Uterus (tissue), 4 donors: ENCODE measurements at places on chromosomes 4 and X. TPM values are rescaled to one million over a fixed set of nuclear protein-coding genes. Genes with fewer than 3 reads are reported as not detected.

The FGFBP2 gene
- 2.6 TPM for total RNA-seq

The BMP15 gene
- total RNA-seq: not detected

The TLR7 gene
- total RNA-seq: not detected

The ADAMTS3 gene
- 25.7 TPM for total RNA-seq

The VEGFD gene
- total RNA-seq: not detected

The VSIG4 gene
- total RNA-seq: 14.6 TPM

- no peak for DNase-seq
Measured at GRCh38 chrX:25968920-25969319, 169.2 kb upstream of the MAGEB18 start.

GRCh38 chr4:17385403-17385802, 126.5 kb downstream of the QDPR start:
- DNase-seq: no peak

DNA sequence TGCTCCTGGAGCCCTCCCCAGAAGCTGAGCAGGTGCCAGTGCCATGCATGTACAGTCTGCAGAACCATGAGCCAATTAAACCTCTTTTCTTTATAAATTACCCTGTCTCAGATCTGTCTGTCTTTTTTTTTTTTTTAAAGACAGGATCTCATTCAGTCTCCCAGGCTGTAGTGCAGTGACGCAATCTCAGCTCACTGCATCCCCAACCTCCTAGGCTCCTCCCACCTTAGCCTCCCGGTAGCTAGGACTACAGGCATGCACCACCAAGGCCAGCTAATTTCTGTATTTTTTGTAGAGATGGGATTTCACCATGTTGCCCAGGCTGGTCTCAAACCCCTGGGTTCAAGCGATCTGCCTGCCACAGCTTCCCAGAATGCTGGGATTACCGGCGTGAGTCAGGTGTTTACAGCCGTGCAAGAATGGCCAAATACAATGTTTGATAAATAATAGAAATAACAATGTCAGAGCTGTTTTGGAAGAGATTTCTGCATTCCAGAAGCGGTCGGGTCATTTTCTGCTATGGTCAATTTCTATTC, 68.8 kb downstream of the SLC2A9 start:
- DNase-seq: no peak

DNA sequence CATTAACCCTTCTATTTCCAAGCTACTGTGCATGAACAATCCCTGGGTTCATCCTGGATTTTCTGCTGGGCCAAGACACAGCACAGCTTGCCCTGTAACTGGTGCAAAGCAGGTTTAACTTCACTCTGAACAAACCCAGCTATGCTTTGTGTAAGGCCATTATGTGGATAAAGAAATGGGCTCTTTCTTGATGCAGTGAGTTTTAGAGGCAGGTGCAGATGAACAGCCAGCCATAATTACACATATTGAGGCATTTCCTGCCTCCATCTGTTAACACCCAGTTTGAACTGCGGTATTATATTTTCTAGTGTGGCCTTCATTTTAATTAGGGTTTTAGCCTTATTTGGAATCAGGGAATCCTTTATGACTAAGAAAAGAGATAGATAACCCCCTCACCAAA, 68.7 kb upstream of the ARX start:
- no peak for DNase-seq

GRCh38 chr4:119087656-119088055, 48.0 kb upstream of the MYOZ2 start:
- no peak for DNase-seq

GRCh38 chrX:4225086-4225485, 511.6 kb upstream of the PRKX start:
- no peak for DNase-seq

GRCh38 chr4:73335679-73336078, 68.4 kb upstream of the ALB start:
- no peak for DNase-seq

- DNase-seq: no peak
Measured at GRCh38 chrX:7242613-7243012, 94.7 kb upstream of the PUDP start.

DNA sequence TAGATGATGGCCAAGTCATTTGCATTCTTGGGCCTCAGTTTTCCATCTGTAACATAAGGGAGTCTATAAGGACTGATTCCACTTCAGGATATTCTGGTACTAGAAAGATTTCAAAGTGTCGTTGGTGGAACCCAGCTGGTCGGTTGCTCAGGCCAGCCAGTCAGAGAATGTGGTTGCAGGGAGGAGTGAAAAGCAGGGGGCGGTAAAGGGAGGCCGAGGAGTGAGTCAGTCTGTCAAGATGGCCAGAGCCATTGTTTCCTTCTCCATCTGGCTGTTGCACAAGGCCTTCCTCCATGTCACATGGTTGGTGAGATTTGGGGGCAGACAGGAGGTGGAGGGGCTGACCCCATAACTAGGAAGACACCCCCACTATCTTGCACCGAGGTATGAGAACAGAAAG, 38.2 kb downstream of the STARD8 start:
- DNase-seq: peak; percentile 48

DNA sequence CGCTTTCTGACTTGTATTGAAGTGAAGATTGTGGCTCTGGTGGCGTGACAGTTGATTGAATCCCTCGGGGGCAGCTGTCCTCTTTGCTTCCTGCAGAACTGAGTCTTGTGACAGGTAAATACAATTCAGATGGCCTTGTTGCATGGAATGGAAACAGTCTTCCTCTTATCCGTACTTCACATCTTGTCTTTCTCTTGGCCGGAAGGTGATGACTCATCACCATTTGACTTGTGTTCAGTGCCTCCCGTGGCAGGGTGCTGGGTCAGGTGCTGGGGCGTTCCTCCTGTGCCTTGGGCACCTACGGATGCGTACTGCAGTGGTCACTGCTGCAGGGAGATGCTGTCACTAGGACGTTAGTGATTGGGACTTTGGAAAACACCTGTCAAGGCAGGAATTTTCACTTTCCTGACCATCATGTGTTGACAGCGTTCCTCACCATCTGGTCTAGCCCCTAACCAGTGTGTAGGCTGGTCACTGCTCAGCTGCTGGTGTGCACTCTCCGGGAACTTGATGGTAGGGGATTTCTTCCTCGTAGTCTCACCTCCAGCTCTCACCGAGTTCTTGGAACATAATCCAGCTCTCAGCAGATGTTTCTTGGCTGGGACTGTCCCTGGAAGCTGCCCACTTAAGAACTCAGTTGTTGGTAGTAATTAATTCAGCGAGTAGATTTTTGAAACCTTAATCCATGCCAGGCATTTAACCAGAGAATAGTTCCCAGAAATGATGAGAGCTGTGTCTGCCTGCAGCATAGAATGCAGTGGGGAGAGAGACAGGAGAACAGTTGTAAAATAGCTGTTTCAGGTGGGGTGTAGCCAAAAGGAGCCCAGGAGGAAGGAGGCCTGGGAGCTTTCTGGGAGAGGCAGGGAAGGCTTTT, 7.2 kb downstream of the TBC1D14 start:
- peak; percentile 57 for DNase-seq

DNA sequence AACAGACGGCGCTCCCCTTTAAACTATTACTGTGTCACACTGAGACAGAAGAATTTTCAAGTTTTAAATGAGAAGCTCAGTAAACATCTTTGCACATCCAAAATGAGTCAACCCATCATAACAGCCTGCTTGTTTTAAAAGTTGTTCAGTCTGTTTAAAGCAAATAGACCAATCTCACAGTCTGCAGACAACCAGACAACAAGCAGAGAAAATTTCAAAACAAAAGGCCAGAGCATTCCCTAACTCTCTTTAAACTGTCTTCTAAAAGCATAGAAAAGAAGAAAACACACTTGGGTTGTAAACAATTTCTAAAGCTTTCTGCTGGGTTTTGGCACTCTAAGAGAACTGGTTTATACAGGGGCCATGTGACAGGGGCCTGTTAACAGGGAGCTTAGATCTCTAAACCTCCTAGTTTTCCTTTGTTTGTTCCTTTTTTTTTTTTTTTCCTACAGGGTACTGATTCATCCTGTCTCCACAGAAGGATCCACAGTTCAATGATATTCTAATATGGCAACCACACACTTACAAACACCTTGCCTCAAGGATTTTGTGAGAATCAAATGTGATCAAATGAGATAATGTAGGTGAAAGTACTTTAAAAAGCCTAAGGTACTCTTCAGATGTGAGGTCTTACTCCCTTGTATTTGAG, 100.8 kb upstream of the MAML3 start:
- no peak for DNase-seq

DNA sequence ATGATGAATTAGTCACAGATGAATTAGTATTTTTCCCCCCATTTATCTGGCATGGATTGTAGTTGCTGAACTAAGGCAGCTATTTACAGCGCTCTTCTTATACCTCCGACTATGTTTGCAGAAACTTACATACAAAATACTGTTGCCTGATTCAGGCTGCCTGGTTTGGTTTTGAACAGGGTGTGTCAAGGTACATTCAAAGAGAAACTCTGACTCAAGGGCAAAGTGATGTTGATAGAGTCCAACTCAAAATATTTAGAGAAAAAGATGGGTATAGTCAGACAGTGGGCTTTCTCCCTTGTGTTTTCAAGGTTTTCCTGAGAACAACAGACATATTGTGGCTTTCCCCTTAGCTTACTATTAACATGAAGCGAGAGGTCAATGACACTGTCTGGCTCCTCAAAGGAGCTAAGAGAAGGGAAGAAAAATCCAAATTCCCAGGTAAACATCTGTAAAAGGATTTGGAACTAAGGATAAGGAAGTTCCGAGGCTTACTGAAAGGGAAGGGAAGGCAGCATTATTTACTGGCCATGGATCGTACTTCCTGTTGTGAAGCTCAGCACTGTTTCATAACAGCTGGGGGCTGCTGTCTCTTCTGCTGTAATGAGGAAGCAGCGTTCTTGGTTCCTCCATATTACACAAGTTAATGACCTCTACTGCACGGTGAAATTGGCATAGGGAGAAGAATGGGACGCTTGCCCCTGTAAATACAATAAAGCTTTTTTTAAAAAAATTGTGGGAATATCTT, 30.9 kb downstream of the FAM9C start:
- DNase-seq: peak; percentile 23

DNA sequence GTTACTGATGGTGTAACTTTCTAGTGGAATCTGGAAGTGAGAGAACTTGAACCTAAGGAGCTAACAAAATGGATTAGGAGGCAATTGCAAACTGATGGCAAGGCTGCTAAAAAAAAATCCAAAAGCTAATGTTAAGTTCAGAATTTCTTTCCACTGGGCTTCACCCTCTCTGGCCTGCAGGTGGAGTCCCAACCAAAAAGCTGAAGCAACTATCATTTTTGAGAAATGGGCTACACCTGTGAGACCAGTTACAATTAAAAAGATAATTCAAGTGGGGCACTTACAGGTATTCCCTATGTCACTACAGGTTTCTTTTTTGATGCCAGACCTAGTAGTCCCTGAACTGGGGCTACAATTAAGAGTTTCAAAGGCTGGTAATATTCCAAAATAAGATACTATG, 142.1 kb upstream of the FTHL17 start:
- no peak for DNase-seq

- DNase-seq: peak; percentile 18
Measured at GRCh38 chr4:83109480-83110222, 4.9 kb downstream of the PLAC8 start.

- no peak for DNase-seq
Measured at GRCh38 chr4:140609548-140610425, 41.0 kb upstream of the UCP1 start.

DNA sequence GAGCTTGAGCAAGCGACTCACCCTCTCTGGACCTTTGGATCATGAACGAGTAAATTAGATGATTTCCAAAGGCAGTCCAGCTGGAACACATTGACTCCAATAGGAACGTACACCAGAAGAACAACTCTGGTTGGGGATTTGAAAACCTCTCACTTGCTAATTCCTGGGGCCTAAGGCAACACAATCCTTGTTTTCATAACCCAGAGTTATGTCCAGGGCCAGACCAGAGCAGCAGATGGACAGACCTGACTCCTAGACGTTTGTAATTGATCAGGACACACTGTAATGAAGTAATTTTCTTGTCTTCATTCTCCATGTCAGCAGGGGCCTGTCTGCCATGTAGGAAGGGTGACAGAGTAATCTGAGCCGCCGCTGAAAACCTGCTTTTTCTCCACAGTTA, 283.9 kb downstream of the IDS start:
- no peak for DNase-seq

- no peak for DNase-seq
Measured at GRCh38 chr4:4775493-4776004, 83.9 kb upstream of the MSX1 start.

- DNase-seq: no peak
Measured at GRCh38 chrX:48002319-48002718, 1.5 kb downstream of the ZNF182 start.

DNA sequence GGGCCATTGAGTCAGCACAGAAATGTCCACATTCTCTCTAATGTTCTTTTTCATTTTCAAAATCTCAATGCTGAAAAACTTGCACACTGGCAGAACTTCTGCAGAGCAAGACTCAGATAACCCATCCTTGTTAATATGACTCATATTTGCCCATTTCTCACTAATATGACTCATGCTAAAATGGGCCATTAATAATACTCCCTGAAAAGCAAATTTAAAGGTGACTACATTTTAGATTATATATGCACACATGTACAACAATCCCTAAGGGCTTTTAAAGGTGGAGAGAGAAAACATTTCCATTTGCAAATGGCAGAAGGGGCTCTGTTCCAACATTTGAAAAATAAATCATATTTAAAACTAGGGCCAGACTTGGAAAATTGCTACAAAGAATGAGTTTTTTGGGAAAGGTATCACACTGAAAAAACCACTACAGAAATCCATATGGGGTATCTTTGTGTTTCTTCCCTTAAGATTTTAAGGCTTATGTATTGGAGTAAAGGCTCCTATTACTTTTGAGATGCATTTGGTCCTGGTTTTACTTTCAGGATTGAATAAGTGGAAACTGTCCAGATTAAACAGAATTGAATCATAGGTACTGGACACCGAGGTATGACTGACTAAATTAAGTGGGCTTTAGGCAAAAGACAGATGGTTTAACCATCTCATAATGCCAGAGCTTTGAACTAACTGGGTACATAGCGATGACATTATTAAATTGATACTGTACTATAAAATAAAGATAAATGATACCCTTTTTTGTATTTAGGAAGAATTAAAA, 30.0 kb downstream of the TLR2 start:
- DNase-seq: no peak

DNA sequence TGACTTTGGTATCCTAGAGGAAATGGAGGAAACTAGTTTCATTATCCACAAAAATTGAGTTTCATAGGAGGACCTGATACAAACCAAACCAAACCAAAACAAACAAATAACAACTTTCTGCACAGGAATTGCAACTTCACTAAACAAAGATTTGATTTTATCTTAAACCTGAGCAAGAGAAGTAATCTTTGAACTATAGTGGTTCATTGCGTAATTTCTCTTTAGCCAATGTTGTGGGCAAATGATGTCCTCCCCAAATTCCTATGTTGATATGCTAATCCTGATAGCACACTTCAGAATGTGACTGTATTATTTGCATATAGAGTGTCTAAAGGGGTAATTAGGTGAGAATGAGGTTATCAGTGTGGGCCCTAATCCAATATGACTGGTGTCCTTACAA, 102.4 kb downstream of the CAMK2D start:
- DNase-seq: no peak

DNA sequence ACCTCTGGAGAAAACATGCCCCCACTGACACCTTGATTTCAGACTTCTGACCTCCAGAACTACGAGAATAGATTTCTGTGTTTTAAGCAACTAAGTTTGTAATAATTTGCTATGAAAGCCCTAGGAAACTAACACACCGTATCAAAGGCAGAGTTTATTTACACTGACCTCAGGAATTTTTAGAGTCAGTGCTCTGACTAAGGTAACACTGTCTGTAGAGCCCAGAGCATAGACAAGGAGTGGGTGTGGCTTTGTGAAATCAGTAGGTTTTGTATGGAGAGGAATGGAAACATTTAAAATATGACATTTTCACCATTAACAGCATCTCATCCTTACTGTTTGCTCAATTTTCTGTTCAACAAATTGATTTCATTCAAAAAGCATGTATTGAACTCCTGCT, 764.4 kb upstream of the PCDH10 start:
- DNase-seq: no peak
